ENCODE measurements at places on chromosomes 2 and 18.

- DNase-seq: no peak
These were observed 47.0 kb upstream of the TTC39C start for GRCh38 chr18:23967321-23968089.

DNA sequence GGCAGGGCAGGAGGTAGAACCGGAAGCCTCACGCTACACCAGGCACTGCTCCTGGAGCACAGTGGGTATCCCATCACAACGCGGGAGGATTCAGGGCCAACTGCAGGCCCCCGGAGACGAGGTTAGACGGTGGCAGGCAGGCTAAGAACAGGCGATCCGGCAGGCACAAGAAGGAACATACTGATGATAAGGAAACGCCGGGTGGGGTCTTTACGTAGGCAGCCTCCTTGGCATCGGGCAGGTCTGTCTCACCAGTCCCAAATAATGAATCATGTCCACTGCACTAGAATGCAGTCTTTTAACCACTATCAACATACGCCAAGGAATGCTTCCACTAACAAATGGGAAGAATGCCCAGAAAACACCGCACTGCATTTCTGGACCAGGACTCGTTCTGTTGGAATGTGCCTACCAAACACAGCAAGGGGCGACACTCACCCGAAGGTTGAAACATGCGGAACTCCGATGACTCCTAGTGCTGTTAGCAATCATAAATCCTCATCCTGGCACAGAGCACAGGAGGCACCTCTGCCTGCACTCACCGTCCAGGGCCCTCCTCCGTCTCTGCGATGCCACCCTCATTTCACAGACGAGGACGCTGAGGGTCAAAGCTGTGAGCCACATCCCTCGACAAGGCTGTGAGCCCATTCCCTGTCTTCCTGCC lies 35.2 kb downstream of the ZNF516 start:
- no peak for DNase-seq

DNA sequence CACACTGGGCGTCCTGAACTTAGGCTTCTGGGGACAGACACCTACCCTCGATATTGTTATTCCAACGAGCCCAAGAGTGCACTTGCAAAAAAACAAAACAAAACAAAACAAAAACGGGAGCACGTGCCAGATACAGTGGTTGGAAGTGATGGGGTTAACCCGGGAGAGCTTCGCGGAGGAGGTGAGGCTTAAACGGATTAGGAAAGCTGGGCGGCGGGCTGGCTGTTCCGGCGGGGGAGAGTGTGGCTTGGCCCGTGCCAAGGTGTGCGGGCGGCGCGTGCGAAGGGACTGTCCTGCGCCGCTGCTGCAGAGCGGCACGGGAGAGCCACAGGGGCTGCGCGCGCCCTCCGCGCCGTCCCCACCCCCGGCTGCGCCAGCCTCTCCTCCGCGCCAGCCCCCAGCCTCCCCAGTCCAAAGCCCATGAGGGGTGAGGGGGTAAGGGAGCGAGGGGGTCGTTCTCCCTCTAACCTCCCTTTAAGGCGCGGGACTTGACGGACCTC lies 1.5 kb upstream of the SLC30A3 start:
- no peak for DNase-seq

DNA sequence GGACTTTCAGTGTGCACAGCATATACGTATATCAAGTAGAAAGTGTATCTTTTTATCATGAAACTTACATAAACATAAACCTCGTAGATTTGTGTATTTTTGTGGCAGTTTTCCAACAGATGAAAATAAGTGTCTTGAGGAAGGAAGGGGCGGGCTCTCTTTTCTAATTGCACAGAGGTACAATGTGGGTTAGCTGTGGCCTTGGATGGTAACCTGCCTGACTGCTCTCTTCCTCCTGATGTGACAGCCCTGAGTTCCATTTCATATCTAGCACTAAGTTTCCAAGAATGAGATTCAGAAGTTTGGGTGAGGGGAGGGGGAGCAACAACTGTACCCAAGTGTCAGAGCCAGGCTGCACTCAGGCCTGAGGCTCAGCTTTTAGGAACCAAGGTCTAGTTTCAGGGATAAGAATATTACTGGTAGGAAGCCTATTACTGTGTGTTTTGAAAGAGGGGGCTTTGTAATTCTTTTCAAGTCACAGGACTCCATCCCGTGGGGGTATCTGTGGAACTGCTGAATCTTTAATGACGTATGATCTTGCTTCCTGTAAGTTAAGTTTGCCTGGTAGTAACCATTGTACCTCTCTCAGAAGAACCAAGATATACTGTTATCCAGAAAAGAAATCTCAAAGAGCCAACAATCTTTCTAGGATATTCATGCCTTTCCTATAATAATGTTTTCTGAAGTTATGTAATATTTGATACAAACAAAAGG lies 483.7 kb downstream of the PTPRM start:
- DNase-seq: no peak

- no peak for DNase-seq
These were observed 59.2 kb upstream of the PEX13 start for GRCh38 chr2:60958361-60958760.

DNA sequence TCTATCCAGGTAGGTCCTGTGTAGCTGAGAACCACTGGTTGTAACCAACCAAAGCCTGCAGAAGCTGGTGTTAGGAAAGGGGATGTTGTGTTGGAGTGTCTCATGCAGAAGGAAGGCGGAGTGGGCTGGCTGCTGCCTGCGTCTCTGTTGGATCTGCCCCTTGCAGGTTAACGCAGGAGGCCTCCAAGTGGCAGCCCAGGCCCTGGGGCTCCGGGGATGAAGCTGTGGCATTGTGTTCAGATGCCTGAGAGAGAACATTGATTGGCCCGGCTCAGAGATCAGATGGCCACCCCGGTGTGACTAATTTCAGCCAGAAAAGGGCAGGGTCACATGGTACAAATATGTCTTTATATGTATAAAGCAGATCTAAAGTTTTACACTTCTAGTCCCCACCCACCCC lies 216.0 kb downstream of the GLI2 start:
- no peak for DNase-seq
